Kidney epithelial cell (primary cell): ENCODE measurements at places on chromosomes 16 and 17. TPM values are rescaled to one million over a fixed set of nuclear protein-coding genes. Genes with fewer than 3 reads are reported as not detected.

DNA sequence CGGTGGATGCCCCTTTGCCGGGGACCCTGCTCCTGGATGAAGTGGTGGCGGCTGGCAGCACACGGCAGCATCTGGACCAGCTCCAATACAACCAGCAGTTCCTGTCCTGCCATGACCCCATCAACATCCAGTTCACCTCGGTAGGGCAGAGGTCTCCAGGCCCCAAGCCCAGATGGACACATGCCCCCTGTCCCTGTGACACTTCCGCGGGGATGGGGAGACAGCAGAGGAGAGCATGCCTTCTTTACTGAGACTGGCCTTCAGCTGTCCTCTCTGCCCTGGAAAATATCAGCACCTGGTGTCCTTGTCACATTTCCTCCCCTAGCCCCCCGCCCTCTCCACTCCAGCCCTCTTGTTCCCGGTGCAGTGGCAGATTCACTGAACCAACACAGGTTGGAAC is 6.2 kb downstream of the CHAD start:
- no peak for DNase-seq

DNA sequence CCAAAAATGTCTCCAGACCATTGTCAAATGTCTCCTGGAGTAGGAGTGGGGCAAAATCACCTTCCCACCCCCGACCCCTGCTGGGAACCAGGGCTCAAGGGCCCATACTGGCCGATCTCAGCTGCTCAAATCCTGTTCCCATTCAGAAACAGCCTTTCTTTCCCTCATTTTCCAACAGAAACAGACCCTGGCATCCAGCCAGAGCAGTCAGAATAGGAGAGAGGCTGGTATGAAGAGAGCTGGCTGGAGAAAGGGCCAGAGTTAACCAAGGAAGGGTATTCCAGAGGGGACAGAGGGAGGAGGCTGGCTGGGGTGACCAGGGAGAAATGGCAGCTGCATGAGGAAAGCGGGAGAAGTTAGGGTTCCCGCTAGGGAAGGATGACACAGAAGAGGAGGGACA is 199.1 kb downstream of the XYLT1 start:
- no peak for DNase-seq

- no peak for DNase-seq
Observed at GRCh38 chr16:53041320-53042051, 11.2 kb downstream of the CHD9NB start.

GRCh38 chr17:35183332-35183731 is 10.9 kb downstream of the SLC35G3 start:
- DNase-seq, result no peak

GRCh38 chr17:62648251-62648955 is 20.9 kb downstream of the MRC2 start:
- DNase-seq, result no peak

GSG1L gene
- not detected in 2 replicates for total RNA-seq

GRCh38 chr16:49601576-49601975 is 228.0 kb downstream of the C16orf78 start:
- DNase-seq, result no peak

CCL18 gene
- total RNA-seq, result not detected in 2 replicates

GRCh38 chr17:82204831-82205719 is 7.6 kb downstream of the CCDC57 start:
- DNase-seq, result peak; percentile 61

- no peak for DNase-seq
Observed at GRCh38 chr16:12111223-12111622, 134.7 kb downstream of the SNX29 start.

DNA sequence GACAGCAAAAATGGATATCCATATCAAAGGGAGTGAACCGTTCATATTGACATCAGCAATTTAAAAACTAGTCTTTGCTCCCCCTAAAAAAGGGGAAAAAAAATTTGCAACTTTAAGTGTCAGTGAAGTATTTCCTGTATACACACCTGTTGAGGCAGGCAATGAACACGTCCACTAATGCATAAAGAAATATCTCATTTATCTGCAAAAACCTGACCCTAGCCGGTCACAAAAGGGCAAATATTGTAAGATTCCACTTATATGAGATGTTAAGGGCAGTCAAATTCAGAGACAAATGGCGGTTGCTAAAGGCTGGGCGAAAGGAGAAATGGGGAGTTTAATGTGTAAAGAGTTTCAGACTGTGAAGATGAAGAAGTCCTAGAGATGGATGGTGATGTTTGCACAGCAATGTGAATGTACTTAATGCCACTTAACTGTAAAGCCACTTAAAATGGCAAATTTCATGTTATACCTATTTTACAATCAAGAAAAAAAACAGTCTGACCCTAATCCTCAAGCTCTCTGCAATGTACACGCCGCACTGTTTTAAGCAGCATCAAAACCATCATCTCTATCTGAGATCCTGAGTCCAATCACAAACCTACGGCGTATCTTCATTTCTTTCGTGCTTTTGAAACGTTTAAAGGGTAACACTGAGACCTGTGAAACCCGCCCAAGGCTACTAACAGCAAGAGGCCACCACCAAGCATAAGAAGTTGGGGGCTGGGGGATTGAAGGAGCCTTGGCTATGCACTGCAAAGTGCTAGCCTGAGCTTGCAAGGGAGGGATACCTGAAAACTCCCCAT is 1.1 kb downstream of the PARN start:
- no peak for DNase-seq
